ENCODE measurements at places on chromosomes 6 and 20. TPM values are rescaled to one million over a fixed set of nuclear protein-coding genes. Genes with fewer than 3 reads are reported as not detected.

TGM3 gene
- not detected for total RNA-seq

COQ3 gene
- total RNA-seq, result 1.7 TPM

BNIP5 gene
- not detected for total RNA-seq

ADTRP gene
- 43.4 TPM for total RNA-seq

NECAB3 gene
- total RNA-seq, result 12.2 TPM

GRCh38 chr20:60057866-60058807 lies 99.9 kb downstream of the CDH26 start:
- no peak for DNase-seq

DNA sequence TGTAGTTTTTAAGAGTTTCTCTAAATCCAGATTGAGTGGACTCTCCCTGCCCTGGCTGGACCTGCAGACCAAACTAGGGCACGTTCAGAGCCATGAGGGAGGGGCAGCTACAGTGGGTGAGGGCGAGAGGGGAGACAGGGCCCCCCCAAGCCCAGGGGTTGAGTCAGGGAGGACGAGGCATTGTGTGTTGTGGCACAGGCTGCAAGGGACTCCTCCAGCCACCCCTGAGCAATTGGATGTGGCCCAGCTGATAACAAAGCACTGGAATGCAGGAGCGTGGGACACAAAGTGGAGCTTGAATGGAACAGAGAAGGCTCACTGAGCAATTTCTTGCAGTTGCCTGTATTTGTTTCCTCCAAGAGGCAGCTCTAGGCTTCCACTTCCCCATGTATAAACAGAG lies 43.5 kb upstream of the MYL9 start:
- DNase-seq, result no peak

GRCh38 chr6:142446168-142446567 lies 144.4 kb downstream of the ADGRG6 start:
- DNase-seq, result no peak

DNA sequence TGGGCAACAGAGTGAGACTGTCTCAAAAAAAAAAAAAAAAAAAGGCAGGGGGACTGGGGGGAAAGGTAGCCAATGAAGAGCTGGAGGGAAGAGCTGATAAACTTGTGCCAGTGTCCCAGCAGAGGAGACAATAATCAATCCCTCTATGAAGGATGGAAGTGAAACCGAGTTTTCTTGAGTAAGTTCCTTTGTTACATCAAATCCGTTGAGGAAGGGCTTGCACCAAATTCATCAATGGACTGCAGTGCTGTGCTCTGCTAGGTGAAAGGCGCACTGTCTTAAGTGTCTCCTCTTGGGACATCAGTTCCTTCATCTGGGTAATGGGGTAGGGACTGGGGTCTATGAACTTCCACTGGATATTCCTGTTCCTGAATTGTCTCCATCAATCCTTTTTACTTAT lies 3.0 kb upstream of the CRIP3 start:
- no peak for DNase-seq

DNA sequence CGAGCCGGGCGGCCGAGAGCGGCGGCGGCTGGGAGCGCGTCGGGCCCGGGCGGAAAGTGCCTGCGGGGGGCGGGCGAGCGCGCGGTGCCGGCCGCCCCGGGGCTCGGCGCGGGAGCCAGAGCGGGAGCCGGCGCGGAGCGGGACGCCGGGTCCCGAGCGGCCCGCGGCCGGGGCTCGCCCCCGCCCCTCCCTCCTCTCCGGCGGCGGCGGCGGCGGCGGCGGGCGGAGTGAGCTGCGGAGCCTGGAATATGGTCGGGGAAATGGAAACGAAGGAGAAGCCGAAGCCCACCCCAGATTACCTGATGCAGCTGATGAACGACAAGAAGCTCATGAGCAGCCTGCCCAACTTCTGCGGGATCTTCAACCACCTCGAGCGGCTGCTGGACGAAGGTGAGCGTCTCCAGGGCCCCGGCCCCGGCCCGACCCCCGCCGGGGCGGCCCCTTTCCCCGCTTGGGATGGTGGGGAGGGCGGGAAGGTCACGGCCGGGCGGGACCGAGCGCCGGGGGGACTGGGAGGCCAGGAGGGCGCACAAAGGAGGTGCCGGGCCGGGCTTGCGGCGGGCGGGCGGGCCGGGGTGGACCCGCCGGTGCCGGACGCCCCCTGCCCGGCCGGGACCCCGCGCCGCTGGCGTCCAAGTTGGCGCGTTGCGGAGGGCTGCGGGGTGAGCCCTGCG lies 565 bp downstream of the QKI start:
- DNase-seq, result no peak

GRCh38 chr6:14610141-14610540 lies 492.6 kb downstream of the CD83 start:
- no peak for DNase-seq

DNA sequence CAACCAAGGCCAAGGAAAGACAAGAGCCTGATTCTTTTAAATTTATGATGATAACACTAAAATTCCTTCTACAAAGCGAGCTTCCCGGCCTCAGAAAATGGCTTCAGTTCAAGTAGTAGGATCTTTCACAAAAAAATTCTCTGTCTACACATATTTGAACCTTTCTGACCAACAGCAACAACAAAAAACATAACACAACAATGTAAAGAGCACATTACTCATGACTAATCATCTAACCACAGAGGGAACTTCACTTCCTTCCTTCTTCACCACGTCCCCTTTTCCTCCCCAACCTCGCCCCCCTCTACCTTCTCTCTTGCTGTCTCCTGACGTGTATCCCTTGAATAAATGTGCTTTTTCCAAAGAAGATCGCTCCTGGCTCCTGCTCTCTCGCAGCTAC lies 228.2 kb downstream of the MYLK4 start:
- DNase-seq, result no peak

- DNase-seq, result no peak
Observed at GRCh38 chr6:46888031-46888430, 33.7 kb downstream of the ADGRF5 start.

GRCh38 chr6:150349546-150349945 lies 19.3 kb upstream of the IYD start:
- no peak for DNase-seq

DNA sequence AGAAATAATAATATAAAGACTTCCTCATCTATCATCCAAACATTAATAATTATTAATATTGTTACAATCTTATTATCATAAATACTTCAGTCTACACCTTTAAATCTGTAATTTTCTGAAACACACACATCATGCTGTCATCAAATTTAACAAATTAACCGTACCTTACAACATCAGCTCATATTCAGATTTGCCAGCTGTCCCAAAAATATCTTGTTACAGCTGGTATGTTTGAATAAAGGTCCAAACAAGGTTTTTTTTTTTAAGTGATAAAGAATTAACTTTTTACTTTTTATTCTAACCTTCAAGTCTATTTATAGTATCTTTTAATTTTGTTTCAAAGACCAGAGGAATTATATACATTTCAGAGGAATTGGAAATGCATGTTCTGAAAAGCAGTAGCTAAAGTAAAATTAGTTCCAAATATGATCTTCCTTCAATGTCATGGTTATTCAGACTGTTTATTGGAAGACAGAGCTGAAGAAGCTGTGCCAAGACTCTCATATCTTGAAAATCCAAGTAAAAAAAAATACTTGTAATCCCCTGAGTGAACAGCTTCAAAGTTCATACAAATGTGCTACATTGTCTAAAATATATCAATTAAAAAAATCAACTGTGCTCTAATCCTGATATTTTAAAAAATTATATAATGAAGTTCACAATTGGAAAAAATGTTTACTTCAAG lies 161.7 kb upstream of the BMP5 start:
- no peak for DNase-seq

DNA sequence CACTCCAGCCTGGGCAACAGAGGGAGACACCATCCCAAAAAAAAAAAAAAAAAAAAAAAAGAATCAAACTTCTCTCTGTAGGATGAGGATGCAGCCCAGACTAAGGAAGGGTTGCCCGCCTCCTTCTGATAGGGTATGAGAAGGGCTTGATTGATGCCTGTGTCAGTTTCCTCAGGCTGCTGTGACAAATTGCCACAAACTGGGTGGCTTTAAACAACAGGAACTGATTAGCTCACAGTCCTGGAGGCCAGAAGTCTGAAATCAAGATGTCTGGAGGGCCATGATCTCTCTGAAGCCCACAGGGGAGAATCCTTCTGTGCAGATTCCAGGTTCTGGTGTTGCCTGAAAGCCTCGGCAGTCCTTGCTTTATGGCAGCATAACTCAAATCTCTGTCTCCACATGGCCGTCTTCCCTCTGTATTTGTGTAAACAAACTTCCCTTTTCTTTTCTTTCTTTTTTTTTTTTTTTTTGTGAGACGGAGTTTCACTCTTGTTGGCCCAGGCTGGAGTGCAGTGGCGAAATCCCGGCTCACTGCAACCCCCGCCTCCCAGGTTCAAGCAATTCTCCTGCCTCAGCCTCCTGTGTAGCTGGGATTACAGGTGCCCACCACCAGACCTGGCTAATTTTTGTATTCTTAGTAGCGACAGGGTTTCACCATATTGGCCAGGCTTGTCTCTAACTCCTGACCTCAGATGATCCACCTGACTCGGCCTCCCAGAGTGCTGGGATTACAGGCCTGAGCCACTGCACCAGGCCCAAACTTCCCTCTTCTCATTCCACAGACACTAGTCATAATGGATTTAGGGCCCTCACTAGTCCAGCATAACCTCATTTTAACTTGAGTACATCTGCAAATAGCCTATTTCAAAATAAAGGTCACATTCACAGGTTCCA lies 11.2 kb upstream of the CDK19 start:
- DNase-seq, result no peak

DNA sequence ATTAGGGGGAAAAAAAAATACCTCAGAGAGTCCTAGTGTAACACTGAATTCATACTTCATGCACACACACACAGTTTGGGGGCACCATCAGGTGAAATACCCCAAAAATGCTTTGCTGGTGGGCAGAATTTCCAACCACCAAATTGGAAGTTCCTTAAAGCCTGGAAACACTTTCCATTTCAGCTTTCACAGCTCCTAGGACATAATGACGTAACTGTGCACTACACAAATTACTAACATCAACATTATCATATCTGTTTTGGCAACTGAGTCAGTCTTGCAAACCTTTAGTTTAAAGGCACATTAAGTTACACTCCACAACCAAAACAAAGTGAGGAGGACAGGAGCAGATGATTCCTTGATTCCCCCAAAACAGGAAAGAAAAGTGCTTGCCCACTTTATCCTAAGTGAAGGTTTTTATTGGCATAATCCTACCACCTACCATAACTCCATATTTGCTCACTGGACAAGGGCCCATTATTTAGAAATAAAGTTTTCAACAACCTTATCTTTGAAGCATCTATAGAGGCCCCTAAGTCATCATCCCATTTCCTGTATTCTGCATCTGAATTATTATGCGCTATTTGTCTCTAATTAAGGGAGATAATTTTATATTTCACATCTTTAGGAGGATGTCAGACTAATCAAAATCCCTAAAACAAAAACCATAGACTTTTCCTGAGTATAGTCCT lies 3.4 kb downstream of the MBOAT1 start:
- DNase-seq, result no peak

Measured in T-helper 17 cell (primary cell).